ENCODE measurements at places on chromosomes 1 and 21. TPM values are rescaled to one million over a fixed set of nuclear protein-coding genes. Genes with fewer than 3 reads are reported as not detected.

The SPRR5 gene
- total RNA-seq, result not detected

The CELA2B gene
- total RNA-seq, result not detected

The ACTA1 gene
- total RNA-seq, result 20,625 TPM

The C8B gene
- not detected for total RNA-seq

The DRAXIN gene
- 0.04 TPM for total RNA-seq

The RPE65 gene
- total RNA-seq, result not detected

DNA sequence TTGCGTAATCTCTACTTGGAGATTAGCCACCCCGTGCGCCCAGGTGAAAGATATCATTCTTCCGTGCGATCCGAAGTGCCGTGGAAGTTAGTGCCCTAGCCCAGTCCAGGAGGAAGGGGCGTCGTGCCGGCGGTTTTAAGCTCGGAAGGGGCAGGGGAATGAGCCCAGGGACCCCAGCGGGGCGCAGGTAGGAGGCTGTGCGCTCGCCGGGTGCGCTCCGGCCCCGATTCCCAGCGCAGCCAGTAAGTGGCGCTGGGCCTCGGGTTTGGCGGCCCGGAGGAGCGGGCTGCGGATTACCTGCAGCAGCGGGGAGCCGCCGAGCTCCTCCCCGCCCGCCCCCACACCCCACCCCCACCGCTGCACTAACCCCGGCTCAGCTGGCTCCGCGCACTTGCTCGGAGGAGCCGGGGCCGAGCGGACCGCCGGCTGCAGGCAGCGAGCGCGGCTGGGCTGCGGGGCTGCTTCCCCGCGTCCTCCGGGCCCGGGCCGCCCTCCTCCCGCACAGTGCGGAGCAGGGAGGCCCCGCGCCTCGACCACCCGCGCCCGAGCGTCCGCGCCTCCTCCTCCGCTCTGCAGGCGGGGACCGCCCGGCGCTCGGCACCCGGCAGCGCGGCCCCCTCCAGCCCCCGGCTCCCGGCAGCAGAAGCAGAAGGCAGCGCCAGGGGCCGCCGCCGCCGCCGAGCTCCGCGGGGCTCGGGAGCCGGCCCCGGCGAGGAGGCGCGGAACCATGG, at the start of gene RYR2:
Gene RYR2 (plus strand): TSS at position 390 of the 731 bp plus-strand sequence. CDS start 338 bp downstream, at position 728.
- H3K27me3 ChIP-seq, result peaks cover 4% of the 10 kb centered on the region
- DNase-seq, result no peak
- no peaks in the 10 kb centered on the region for H3K4me1 ChIP-seq
- no peaks in the 10 kb centered on the region for H3K36me3 ChIP-seq

GRCh38 chr1:2150801-2151200, 43.8 kb downstream of the FAAP20 start:
- H3K4me1 ChIP-seq, result no peaks in the 10 kb centered on the region
- no peak overlapping the region for H3K27ac ChIP-seq
- no peaks in the 10 kb centered on the region for H3K27me3 ChIP-seq
- no peak for DNase-seq
- no peaks in the 10 kb centered on the region for H3K36me3 ChIP-seq
- H3K4me3 ChIP-seq, result no peak overlapping the region

GRCh38 chr1:11879311-11880180, 20.8 kb upstream of the NPPB start:
- no peaks in the 10 kb centered on the region for H3K36me3 ChIP-seq
- no peak overlapping the region for H3K4me3 ChIP-seq
- peak overlapping the region; percentile 59 for H3K27ac ChIP-seq
- no peak for DNase-seq
- H3K27me3 ChIP-seq, result peaks cover 4% of the 10 kb centered on the region

DNA sequence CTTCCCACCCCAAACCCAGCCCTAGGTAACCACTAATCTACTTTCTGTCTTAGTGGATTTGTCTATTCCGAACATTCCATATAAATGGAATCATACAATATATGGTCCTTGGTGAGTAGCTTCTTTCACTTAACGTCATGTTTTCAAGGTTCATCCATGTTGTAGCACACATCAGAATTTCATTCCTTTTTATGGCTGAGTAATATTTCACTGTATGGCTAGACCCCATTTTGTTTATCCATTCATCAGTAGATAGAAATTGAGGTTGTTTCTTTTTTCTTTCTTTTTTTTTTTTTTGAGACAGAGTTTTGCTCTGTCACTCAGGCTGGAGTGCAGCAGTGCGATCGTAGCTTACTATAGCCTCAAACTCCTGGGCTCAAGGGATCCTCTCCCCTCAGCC, 3.2 kb downstream of the SPATA21 start:
- no peak overlapping the region for H3K4me3 ChIP-seq
- no peaks in the 10 kb centered on the region for H3K27me3 ChIP-seq

DNA sequence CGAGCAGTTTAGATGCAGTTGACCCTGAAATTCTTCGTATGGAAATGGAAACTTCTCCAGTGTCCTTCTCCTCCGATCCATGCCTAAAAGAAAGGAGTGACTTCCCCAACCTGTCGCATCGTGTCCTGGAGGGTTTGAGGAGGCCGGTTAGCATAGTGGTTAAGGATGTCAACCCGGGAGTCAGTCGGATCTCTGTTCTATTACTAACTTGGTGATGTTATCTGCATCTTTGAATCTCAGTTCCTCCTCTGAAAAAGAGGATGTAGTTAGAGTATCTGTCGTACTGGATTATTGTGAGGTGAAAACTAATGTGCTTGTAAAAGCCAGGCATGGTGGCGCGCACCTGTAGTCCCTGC, 684 bp downstream of the ZBTB8B start:
- peaks cover 14% of the 10 kb centered on the region for H3K4me1 ChIP-seq
- no peaks in the 10 kb centered on the region for H3K36me3 ChIP-seq
- DNase-seq, result no peak
- H3K27me3 ChIP-seq, result peaks cover 59% of the 10 kb centered on the region
- peak overlapping the region; percentile 68 for H3K4me3 ChIP-seq

DNA sequence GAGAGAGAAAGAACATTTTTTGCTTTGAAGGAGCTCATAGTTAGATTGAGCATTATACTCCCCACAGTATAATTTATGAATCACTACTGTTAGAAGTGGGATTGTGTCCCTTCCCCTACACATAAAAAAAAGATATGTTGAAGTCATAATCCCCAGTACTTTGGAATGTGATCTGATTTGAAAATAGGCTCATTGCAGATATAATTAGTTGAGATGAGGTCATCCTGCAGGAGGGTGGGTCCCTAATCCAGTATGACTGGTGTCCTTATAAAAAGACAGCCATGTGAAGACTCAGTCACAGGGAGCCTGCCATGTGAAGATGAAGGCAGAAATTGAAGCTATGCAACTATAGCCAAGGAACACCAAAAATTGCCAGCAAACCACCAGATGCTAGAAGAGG, 76.4 kb downstream of the TGFB2 start:
- H3K27me3 ChIP-seq, result no peaks in the 10 kb centered on the region
- no peak overlapping the region for H3K4me3 ChIP-seq
- H3K36me3 ChIP-seq, result no peaks in the 10 kb centered on the region
- H3K27ac ChIP-seq, result peak overlapping the region; percentile 47
- no peak for DNase-seq
- H3K4me1 ChIP-seq, result peaks cover 18% of the 10 kb centered on the region

DNA sequence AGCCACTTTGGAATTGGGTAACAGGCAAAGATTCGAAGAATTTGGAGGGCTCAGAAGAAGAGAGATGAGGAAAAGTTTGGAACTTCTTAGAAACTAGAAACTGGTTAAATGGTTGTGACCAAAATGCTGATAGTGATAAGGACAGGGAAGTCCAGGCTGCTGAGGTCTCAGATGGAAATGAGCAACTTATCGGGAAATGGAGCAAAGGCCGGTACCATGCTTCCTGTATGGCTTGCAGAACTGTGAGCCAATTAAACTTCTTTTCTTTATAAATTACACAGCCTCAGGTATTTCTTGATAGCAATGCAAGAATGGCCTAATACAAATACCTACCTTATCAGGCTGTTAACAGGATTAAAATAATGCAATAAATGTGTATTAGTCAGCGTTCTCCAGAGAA, 9.4 kb upstream of the TLR5 start:
- H3K4me3 ChIP-seq, result no peak overlapping the region
- H3K27ac ChIP-seq, result no peak overlapping the region
- no peak for DNase-seq
- H3K36me3 ChIP-seq, result no peaks in the 10 kb centered on the region

- peak overlapping the region; percentile 41 for H3K4me3 ChIP-seq
- peaks cover 51% of the 10 kb centered on the region for H3K4me1 ChIP-seq
These were observed 46.8 kb downstream of the XCL1 start for GRCh38 chr1:168623003-168623828.

GRCh38 chr1:192889082-192889481, 80.2 kb downstream of the RGS2 start:
- no peak for DNase-seq
- no peaks in the 10 kb centered on the region for H3K4me1 ChIP-seq
- H3K27me3 ChIP-seq, result no peaks in the 10 kb centered on the region
- no peak overlapping the region for H3K27ac ChIP-seq
- H3K4me3 ChIP-seq, result no peak overlapping the region

DNA sequence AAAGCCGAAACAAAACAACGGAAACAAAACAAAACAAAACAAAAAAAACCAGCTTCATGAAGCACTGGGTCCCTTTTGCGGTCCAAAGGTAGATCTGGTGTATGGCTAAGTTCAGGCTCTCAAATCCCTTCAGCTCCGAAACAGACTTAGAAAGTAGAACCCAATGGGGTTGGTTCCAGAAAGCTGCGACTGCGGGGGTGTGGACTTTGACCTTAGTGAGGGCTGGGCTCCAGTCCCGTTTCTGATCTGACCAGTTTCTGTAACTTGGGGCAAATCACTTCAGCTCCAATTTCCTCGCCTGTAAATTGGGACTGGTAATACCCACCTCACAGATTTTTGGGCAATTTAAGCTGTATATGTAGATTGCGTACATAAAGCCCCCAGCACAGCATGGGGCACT, 105.2 kb downstream of the ZSCAN20 start:
- no peaks in the 10 kb centered on the region for H3K36me3 ChIP-seq
- no peaks in the 10 kb centered on the region for H3K27me3 ChIP-seq

GRCh38 chr1:33007190-33008050, 29.3 kb downstream of the AK2 start:
- no peak for DNase-seq
- no peak overlapping the region for H3K27ac ChIP-seq
- no peaks in the 10 kb centered on the region for H3K27me3 ChIP-seq
- H3K36me3 ChIP-seq, result peaks cover 16% of the 10 kb centered on the region
- H3K4me3 ChIP-seq, result no peak overlapping the region

GRCh38 chr1:54813485-54814125, 12.5 kb upstream of the TTC22 start:
- DNase-seq, result no peak
- no peak overlapping the region for H3K27ac ChIP-seq
- no peaks in the 10 kb centered on the region for H3K36me3 ChIP-seq
- no peaks in the 10 kb centered on the region for H3K27me3 ChIP-seq
- H3K4me3 ChIP-seq, result no peak overlapping the region

DNA sequence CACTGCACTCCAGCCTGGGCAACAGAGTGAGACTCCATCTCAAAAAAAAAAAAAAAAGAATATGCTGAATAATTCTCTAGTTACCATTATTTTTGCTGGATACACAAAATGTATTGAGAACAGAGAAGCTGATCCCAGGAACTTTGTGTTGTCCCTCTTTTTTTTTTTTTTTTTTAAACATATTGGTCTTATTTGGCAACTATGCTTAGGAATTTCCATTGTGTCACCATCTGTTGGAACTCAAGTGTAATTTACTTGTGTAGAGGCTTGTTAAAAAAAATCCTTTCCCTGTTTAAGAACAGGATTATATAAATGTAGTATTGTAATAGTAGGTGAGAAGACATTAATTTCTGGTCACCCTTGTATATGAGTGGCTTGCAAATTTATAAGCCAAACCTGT, 28.6 kb downstream of the CAMSAP2 start:
- H3K27me3 ChIP-seq, result no peaks in the 10 kb centered on the region
- H3K4me3 ChIP-seq, result no peak overlapping the region
- H3K36me3 ChIP-seq, result peaks cover 32% of the 10 kb centered on the region
- no peaks in the 10 kb centered on the region for H3K4me1 ChIP-seq
- H3K27ac ChIP-seq, result no peak overlapping the region

Measured in psoas muscle (tissue), 8 donors.